ENCODE measurements at places on chromosomes 11 and 22.

DNA sequence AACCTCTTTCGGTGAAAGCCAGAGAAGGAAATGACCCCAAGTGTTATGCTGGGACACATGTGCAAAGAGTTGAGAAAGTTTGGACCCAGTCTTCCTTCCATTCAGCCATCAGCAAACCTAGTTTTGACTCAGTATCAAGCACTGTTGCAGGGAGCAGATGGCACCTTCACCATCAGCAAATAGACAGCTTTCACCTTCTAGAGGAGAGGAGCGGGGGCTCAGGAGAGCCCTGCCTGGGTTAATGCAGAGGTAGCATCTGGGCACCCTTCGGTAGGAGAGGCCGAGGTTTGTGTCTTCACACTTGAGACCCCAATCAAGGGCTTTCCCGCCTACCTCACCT, 16.2 kb upstream of the MFRP start:
- DNase-seq: no peak

GRCh38 chr11:27174021-27174420, 133.4 kb downstream of the BBOX1 start:
- DNase-seq: peak; percentile 63

GRCh38 chr11:128688031-128688713, 5.7 kb upstream of the FLI1 start:
- no peak for DNase-seq

- no peak for DNase-seq
Measured at GRCh38 chr11:45273509-45273908, 12.6 kb downstream of the SYT13 start.

DNA sequence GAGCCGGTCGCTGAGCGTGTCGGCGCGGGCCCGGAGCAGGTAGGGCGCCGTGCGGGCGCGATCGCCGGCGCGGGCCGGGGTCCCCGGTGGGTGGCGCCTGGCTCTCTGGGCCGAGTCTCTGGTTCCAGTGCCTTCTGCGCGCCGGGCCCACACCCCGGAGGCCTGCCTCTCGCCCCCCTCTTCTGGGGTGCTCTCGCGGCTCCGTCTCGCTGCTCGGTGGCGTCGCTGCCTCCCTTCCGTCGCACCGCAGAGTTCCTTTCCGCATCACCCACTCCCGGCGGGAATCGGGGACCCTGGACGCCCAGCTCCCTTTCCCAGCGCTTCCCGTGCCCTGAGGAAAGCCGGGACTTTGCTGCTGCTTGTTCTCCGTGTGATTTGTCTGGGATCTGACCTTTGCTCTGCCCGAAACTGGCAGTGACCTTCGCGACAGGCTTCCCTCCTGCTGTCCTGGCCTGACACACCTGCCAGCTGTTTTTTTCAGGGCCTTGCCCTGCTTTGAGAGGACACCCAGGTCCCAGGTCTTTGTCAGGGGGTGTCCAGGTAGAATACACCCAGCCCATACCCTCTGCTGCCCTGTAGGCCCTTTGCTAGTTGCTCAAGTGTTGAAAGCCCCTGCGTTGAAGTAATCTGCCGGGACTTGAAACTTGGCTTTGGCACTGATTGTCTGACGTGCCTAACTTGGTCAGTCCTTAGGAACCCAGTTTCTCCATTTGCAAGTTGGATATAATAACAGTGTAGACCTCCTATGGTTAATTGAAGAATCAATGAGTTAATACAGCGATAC, 711 bp downstream of the FDX1 start:
- DNase-seq: no peak

DNA sequence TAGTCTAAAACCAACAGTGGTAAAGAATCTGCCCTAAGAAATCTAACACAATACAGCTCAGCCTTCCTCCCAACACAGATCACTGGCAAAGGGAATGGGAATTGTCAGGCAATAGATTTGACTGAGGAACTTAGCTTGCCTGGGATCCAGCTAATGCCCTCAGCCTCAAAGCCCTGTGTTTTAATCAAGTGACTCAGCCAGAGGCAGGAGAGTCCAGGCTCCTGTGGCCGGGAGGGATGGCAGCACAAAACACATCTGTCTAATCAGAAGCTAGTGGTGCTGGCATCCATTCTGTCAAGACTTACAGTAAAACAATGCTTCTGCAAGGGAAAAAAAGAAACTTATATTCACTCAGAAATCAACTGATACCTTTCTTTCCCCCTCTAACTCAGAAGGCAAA, 5.6 kb downstream of the SYTL2 start:
- no peak for DNase-seq

DNA sequence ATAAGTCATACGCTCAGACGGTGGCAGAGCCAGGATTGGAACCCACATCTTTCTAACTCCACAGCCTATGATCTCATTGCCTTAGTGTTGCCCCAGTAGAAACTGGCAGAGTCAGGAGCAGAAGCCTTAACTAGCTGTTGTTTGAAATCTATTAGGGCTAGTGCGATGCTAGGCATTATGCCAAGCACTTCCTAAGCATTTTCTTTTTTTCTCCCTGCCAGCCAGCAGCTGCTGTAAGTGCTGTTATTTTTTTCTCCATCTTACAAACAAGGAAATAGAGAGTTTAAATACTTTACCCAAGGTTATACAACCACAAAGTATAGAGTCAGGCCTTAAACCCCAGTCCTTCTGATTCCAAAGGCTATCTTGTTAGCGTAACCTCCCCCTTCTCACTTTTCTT, 161.0 kb upstream of the SORL1-AS1 start:
- DNase-seq: no peak

DNA sequence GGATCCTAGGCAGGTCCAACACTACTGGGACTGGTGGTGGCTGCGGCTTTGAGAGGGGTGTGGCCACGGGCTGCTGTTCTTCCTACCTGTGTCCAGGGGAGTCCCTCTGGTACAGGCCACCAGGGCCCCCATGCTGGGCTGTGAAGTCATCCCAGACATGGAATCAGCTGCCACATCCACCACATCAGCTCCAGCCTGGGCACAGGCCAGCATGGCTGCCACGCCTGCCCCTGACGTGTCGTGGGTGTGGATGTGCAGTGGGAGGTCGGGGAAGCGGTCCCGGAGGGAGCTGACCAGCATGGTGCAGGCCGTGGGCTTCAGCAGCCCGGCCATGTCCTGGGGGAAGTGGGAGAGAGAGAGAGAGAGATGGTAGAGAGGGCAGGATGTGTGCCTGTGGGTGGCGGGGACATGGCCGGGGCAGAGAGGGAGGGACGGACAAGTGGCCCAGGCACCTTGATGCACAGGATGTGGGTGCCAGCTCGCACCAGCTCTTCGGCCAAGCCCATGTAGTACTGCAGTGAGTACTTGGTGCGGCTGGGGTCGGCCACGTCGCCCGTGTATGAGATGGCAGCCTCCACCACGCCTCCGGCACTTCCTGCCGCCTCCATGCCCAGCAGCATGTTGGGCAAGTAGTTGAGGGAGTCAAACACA, 6.2 kb upstream of the LRFN4 start:
- DNase-seq: peak; percentile 61

DNA sequence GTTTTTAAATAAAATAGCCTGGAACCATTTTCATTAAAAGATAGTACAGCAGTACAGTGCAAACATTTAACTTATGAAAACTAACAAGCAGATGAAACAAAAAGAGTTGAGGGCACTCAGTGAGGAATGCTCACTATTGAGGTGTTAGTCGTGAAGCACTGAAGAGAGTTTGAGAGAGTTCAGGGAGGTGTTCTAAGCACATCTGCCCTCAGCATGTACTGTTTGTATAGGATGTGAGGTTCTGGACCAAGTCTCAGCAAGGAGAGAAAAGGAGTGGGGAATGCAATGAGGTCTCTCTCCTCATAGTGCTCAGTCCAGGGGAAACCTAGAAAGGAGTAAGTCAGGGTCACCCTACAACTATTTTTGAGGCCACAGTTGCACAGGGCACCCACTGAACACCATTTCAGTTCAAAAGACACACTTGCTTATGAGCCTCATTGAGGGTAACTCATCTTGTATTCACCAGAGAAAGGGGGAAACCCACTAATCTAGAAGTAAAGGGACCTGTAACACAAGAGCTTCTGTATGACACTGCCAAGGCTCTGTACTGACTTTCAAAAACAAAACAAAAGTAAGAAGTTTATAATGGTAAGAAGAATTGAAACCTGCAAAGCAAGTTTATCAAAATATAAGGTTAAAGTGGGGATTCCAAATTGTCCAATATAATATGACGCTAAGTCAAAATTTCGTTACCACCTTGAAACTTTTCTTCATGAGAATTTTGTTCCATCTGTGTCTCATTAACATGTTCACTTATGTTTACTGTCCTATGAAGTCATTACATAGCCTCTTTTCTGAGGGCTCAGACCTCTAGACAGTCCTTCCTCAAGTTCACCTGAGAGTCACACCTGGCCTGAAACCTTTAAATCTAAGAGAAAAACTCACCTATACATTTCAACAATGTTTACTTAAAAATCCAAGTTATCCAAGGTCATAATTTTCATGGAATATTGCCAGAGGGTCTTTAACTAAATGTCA, 275.3 kb downstream of the ETS1 start:
- no peak for DNase-seq

DNA sequence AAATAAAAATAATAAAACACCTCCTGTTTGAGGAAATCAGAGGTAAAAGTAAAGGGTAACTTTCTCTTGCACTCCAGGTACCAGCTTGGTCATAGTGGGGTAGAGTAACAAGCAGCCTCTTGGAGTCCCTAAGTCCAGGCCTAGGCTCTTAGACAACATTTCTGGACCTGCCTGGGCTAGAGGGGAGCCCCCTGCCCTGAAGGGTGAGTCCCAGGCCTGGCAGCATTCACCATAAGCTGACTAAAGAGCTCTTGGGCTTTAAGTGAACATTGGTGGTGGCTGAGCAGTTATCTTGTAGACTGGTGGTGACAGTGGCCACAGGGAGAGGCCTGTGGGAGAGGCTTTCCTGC, 18.6 kb upstream of the OR56A3 start:
- DNase-seq: no peak

GRCh38 chr11:109934151-109934550, 159.0 kb upstream of the ZC3H12C start:
- no peak for DNase-seq

DNA sequence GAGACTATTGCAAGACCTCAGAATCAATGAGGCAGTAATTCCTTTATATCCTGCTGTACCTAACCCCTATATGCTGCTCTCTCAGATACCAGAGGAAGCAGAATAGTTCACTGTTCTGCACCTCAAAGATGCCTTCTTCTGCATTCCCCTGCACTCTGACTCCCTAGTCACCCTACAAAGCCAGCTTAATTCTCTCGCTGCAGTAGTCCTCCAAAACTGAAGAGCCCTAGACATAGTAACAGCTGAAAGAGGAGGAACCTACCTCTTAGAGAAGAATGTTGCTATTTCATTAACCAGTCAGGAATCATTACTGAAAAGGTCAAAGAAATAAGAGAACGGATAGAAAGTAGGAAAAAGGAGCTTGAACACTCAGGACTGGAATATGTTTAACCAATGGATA, 49.3 kb downstream of the PRSS23 start:
- no peak for DNase-seq

- no peak for DNase-seq
Measured at GRCh38 chr11:73976451-73977151, 6.0 kb downstream of the UCP2 start.
